Stimulated activated CD4-positive, alpha-beta T cell treated with anti-CD3 and anti-CD28 coated beads, Interleukin-12 subunit alpha, Interleukin-12 subunit beta, amount 100 ng/mL, for 48 hours (primary cell): ENCODE measurements at places on chromosomes 2 and 18.
A peak's percentile ranks its signal among the peaks of the same experiment; 100 is the strongest.

- peak; percentile 50 for DNase-seq
Measured at GRCh38 chr2:235779444-235779896, 285.6 kb downstream of the AGAP1 start.

GRCh38 chr2:64094663-64095382, 49.4 kb downstream of the PELI1 start:
- no peak for DNase-seq

GRCh38 chr2:107182981-107183380, 297.0 kb upstream of the ST6GAL2 start:
- no peak for DNase-seq

DNA sequence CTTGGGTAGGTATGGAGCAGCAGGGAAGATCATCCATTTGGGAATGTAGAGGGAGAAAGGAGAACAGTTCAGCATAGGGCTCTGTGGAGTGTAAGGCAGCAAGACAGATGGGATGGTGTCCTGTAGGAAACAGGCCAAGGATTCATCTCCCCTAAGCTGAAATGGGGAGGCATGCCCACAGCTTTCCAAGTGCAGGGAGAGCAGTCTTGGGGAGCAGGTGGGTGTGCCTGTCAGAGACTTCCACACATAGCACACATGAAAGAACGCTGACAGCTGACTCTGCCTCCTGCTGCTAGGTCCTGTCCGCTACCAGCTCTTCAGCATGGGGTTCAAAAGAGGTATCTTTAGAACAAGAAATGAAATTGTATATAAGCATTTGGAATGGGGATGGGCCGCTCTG, 9.0 kb downstream of the SETBP1 start:
- no peak for DNase-seq

GRCh38 chr18:69032009-69032408, 234.1 kb downstream of the CCDC102B start:
- DNase-seq = no peak

DNA sequence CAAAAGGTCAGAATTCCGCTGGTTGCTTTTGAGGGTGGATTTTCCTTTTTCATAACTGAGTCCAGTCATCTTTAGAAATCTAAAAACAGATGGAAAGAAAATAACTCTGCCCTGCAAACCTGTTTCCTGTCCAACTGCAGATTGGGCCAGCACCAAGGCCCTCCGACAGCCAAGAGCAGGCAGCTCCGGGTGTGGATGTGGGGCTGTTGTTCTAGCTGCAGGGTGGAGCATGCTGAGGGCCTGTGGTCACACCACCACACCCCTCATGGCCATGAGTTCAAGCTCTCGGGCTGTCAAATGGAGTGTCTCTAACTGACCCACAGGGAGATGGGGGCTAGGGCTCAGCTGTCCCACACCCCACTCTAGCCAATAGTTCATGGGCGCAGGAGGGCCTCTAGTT, 69.3 kb upstream of the BZW1 start:
- DNase-seq = no peak

DNA sequence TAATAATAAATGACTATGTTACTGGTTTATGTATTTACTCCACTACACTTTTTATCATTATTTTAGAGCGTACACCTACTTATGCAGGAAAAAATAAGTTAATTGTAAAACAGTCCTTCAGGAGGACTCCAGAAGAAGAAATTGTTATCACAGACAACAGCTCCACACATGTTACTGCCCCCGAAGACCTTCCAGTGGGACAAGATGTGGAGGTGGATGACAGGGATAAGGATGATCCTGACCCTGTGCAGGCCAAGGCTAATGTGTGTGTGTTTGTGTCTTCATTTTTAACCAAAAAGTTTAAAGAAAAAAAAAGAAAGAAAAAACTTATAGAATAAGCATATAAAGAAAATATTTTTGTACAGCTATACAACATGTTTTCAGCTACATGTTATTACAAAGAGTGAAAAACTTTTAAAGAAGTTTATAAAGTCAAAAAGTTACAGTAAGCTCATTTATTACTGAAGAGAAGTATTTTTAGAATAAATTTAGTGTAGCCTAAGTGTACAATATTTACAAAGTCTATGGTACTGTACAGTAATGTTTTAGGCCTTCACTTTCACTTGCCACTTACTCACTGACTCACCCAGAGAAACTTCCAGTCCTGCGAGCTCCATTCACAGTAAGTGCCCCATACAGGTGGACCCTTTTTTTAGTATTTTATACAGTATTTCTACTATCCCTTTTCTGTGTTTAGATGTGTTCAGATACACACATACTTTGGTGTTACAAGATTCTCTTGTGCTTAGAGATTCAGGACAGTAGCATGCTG, 7.5 kb downstream of the TGFBRAP1 start:
- no peak for DNase-seq

DNA sequence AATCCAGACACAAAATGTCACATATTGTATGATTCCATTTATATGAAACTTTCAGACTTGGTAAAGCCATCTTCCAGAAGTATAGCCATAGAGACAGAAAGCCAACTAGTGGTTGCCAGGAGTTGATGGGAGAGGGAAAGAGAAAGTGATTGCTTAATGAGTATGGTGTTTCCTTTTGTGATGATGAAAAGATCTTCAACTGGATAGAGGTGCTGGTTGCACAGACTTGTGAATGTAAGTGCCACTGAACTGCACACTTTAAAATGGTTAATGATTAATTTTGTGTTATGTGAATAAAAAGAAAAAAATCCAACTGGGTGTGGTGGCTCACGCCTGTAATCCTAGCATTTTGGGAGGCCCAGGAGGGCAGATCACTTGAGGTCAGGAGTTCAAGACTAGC, 135.3 kb upstream of the SLC1A4 start:
- no peak for DNase-seq

DNA sequence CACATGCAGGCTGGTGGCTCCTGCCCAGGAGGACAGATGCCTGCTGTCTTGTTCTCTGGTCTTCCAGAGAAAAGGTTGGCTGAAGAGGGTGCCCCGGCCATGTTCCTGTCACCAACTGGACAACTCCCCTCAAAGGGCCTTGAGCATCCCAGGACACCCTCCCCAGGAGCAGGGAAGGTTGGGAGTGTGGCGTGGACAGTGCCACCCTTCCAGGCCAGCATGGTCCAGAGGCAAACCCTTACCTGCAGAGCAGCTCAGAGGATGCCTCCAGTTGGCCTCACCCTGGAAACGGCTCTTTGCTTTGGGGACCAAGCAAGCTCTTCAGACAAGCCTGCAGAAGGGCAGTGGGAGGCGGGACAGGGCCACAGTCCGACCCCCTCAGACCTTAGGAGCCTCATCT, 4.9 kb upstream of the GPC1 start:
- no peak for DNase-seq

DNA sequence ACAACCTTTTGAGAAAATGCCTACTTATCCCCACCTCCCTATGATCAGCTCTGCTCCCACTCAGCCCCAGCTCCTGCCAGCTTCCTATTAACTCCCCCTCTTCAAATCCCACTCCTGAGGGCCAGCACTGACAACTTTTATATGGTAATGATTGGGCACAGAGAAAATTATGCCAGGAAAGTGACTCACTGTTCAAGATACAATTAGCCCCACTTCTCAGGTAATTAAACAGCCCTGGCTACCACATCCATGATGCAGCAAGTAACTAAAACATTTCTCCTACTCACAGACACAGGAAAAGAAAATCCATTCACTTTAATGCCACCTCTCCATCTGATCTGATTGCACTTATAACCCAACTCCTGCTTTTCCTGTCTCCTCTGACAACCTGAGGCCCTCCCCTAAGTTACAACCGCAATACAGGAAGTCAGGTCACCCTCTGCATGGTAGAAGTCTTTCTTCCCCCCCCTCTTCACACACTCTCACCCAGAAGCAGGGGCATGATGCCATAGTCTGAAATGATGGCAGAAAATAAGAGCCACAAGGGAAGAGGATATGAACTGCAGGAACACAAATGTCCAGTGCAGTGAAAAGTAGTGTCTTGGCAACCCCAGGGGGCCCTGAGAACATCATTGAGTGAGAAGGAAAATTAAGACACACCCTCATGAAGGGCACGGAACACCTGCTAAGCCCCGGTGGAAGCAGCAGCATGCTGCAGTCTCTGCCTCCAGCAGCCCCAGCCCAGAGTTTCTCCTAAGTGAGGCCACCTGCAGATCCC, 54.4 kb downstream of the STK39 start:
- no peak for DNase-seq

GRCh38 chr2:122683018-122683417, 927.6 kb downstream of the TSN start:
- no peak for DNase-seq

- peak; percentile 30 for DNase-seq
Measured at GRCh38 chr18:62715759-62716615, 646 bp downstream of the PHLPP1 start.

- no peak for DNase-seq
Measured at GRCh38 chr18:26618135-26618534, 69.8 kb upstream of the KCTD1 start.

- no peak for DNase-seq
Measured at GRCh38 chr2:68391099-68391498, 26.0 kb downstream of the PLEK start.

DNA sequence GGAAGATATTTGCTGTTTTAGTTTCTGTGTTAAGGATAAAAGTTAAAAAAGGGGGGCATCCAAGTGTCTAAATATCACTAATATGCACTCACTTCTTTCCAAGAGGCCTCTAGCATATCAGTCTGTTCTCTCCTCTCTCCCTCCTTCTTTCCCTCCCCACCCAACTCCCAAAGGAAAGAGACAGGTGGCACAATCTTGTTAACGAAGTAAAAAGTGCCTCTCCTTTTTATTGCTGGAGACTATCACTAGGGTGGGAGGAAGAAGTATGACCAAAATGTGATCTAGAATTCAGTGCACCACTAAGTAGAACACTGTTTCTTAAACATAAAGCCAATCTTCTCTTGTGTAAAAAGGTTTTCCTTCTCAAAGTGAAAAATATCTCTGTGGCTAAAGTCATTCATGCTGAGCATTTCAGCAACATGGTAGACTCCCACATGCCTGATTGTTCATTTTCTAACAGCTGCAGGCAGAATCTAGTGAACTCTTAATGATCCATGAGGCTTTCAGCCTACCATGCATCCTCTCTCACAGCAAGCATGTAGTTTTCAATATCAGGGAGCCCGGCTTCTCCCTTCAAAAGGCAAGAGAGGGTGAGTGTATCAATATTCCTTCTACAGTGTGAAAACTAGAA, 39.5 kb downstream of the RNU4ATAC start:
- no peak for DNase-seq

DNA sequence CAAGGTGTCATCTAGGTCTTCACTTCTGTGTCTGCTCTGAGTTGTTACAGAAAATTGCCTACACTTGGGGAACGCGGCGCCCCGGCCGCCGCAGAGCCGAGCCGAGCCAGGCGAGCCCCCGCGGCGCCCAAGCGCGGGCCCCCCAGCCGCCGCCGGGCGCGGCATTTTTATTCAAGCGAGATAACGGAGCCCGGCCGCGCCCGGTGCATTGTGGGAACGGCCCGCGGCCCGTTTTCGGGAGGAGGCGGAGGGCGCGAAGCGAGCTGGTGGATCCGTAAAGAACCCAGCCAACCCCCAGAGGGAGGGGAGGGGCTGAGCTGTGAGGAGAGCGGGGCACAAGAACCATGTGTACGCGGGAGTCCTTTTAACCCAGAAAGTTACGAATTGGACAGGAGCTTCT, 191.8 kb downstream of the FTCDNL1 start:
- DNase-seq = no peak

DNA sequence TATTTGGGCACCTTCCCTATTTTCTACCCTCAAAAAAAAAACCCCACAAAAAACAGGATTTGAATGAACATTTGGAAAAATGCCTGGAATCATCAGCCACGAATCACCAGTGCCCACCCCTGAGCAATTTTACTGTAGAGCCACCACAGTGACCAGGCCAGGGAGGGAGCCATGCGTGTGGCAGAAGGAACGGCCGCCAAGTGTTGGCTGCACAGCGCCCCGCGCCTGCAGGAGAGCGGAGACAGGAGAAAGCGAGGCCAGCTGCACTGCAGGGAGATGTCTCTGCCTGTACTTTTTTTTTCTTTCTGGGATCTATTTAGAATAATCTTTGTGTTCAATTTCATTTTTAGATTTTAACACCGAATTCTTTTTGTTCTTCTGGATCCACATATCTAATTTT, 269.3 kb upstream of the RAB12 start:
- DNase-seq = no peak

DNA sequence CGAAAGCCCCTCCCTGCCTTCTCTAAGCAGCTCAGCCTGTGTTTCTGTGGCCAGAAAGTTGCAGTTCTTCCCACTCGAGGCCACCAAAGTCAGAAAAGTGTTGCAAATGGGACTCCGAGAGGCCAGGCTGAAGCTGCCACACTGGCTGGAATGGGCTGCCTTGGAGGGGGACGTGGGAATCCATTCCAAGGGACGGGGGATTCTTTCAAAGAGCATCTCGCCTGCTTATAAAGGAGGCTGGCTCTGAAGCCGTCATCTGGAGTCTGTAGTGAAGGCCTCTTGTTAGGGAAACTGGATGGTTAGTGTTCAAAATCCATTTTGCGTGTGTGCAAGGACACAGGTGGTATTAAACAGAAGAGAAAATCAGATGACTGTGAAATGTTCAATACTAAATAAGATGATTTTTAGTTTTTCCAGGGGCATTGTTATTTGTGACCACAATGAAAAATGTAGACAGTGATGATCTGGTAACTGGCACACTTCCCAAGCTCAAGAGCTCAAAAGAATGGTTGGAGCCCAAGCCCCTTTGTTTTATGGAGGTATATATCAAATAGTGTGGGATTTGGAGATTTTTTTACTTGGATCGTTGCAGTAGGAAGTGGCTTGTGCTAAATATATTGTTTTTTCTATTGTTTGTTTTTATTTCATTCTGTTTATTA, 782 bp downstream of the FAM228B start:
- DNase-seq = no peak

- no peak for DNase-seq
Measured at GRCh38 chr2:160465406-160465805, 28.2 kb downstream of the RBMS1 start.

- no peak for DNase-seq
Measured at GRCh38 chr2:217077831-217078407, 218.1 kb upstream of the TNP1 start.

- no peak for DNase-seq
Measured at GRCh38 chr2:55888936-55889335, 34.6 kb downstream of the EFEMP1 start.

DNA sequence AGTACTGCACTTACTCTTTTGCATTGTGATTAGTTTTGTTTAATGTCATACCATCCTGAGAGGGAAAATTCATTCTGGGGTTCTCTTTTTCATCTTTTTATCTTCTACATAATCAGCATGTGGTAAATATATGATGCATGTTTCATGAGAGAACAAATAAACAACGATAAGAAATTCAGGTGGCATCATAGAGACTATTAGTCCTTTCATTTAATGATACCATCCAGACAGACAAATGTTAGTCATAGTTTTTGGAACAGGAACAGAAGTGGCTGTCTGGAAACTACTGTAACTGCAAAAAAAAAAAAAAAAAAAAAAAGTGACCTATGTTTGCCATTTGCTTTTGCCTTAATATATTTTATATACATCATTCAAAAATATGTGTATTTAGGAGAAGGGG, 761.0 kb downstream of the EPHA4 start:
- DNase-seq = no peak
